ENCODE measurements at places on chromosomes 4 and X.

GRCh38 chr4:8410641-8411271 is 29.8 kb downstream of the ACOX3 start:
- DNase-seq, result no peak

DNA sequence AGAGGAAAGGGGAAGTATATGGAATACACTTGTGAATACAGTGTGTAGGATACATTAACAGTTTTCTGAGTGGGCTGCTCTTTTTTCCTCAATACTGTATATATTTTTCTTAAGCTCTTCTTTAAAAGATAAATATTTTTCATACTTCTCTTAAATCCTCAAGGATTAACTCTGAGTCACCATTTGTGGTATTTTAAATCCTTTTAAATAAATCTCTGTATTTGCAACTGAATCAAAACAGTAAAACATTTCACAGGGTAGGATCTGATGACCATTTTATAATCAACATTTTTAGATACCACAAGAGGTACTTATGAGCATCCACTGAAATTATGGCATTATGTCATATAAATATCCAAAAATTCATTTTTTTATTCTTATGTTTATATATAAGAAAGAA is 87.6 kb downstream of the GAB1 start:
- DNase-seq, result no peak

DNA sequence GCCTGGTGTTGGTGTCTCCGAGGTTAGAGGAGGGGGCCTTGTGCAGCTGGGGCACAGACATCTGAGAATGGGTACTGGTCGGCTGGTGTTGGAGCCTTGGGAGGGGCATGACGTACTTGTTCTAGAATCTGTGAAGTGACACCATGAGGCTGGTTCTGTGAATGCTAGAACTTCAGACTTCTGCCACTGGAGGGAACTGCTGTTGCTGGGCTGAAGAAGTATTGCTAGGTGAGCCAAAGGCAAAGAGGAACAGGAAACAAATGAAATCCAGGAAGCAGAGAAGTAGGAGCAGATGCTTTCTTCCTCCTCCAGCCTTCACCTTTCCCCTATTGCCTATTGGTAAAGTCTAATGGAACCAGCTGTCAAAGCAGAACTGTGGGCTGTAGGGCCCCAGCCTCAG is 120.9 kb upstream of the DDIT4L start:
- DNase-seq, result no peak

DNA sequence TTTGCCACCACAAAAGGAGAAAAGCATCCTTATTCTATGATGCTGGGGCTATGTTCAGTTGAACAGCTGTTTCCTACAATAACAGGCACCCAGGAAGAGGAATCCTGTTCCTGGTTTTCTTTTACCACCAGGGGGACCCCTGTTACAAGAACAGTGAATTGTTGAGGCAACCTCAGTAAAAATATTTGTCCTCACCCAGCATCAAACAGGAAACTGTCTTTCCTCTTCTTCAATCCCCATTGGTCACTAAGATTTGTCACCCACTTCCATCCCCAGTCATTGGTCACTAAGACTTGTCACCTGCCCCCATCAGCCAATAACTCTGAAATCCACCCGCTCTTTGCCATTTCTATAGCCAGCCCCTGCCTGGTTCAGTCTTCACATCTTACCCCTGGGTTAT is 143.5 kb upstream of the GALNT7 start:
- DNase-seq, result peak; percentile 87

- no peak for DNase-seq
Measured at GRCh38 chrX:109537324-109537665, 651 bp downstream of the NXT2 start.

GRCh38 chr4:8504279-8505007 is 63.9 kb downstream of the TRMT44 start:
- no peak for DNase-seq

- no peak for DNase-seq
Measured at GRCh38 chrX:115939070-115939469, 231.5 kb upstream of the AGTR2 start.

- DNase-seq, result no peak
Measured at GRCh38 chrX:30822764-30823163, 66.3 kb downstream of the TAB3 start.

- no peak for DNase-seq
Measured at GRCh38 chrX:42695800-42696358, 82.1 kb downstream of the PPP1R2C start.

DNA sequence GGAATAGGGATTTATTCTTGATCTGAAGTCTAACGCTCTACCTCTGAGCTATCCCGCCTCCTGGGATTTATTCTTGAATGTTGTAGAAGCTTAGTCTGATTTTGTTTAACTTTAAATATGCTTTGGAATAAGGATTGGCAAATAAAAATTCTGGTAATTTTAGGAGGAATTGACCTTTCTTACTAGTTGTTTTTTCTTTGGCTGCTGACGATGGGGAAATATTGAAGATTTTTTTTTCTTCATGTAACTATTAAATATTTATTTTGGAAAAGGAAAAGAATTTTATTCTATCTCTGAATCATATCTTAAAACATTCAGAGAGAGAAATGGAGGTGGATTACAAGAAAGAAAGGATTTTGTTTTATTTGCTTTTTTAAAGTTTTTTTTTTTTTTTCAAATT is 122.9 kb downstream of the PDLIM5 start:
- DNase-seq, result no peak

DNA sequence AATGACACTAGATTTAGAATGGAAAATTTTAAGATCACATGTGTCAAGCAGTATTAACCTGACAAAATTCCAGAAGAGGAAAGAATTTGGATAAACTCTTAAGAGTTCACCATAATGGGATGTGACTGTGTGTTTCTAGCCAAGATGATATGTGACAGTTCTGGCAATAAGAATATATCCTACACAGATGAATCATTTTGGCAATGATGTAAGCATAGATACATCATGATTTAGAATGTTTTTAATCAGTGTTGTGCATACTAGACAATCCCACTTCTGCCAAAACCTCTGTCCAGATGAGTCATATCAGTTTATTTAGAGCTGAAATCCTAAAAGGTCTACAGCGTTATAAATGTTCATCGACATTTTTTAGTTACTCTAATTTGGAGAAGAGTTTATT is 48.8 kb downstream of the PTCHD1 start:
- DNase-seq, result no peak

DNA sequence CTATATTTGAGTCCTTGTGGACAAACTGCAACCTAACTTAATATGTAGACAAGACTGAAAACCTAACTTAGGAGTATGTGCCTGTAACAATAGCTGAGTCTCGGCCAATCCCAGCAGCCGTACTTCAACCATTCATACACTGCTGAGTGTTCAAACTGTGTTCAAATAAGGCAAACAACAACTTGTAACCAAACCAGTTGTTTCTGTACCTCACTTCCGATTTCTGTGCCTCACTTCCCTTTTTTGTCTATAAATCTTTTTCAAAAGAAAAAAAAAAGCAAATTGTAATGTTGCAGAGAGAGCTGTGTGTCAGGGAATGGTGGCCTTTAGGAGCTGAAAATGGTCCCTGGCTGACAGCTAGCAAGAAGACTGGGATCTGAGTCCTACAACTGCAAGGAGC is 46.0 kb downstream of the GEMIN8 start:
- DNase-seq, result no peak

GRCh38 chrX:153869473-153870287 is 16.3 kb downstream of the L1CAM start:
- no peak for DNase-seq

GRCh38 chr4:139665690-139666529 is at the start of gene MGST2:
Gene MGST2 (plus strand): TSS chr4:139665819. CDS start chr4:139666020, 201 bp downstream.
- peak; percentile 47 for DNase-seq
